ENCODE measurements at places on chromosomes 11 and 22. TPM values are rescaled to one million over a fixed set of nuclear protein-coding genes. Genes with fewer than 3 reads are reported as not detected.
A peak's percentile ranks its signal among the peaks of the same experiment; 100 is the strongest.

DNA sequence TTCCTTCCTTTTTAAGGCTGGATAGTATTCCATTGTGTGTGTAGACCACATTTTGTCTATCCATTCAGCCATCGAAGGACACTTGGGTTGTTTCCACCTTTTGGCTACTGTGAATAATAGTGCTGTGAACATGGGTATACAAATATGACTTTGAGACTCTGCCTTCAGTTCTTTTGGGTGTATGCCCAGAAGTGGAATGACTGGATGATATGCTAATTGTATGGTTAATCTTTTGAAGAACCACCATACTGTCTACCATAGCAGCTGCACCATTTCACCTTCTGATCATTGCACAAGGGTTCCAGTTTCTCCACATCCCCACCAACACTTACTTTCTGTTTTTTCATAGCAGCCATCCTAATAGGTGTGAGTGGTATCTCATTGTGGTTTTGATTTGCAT is 30.3 kb downstream of the SGSM1 start:
- H3K4me1 ChIP-seq: peaks cover 58% of the 10 kb centered on the region
- H3K4me3 ChIP-seq: no peak overlapping the region
- H3K36me3 ChIP-seq: peaks cover 32% of the 10 kb centered on the region
- H3K27me3 ChIP-seq: peaks cover 3% of the 10 kb centered on the region
- H3K27ac ChIP-seq: no peak overlapping the region
- no peak for DNase-seq

GRCh38 chr11:131980888-131981668 is 610.7 kb downstream of the NTM start:
- H3K4me3 ChIP-seq: no peak overlapping the region
- no peaks in the 10 kb centered on the region for H3K4me1 ChIP-seq
- H3K36me3 ChIP-seq: no peaks in the 10 kb centered on the region
- no peak overlapping the region for H3K27ac ChIP-seq
- H3K27me3 ChIP-seq: peaks cover 2% of the 10 kb centered on the region

C22orf23 gene
- polyA plus RNA-seq: not detected

LRRC4C gene
- polyA plus RNA-seq: not detected

DCHS1 gene
- not detected for polyA plus RNA-seq

- DNase-seq: no peak
- H3K4me1 ChIP-seq: peaks cover 88% of the 10 kb centered on the region
- H3K27ac ChIP-seq: peak overlapping the region; percentile 87
- no peaks in the 10 kb centered on the region for H3K36me3 ChIP-seq
- peaks cover 13% of the 10 kb centered on the region for H3K27me3 ChIP-seq
These were observed 2.2 kb downstream of the STIM1 start for GRCh38 chr11:3857628-3858027.

MMP8 gene
- polyA plus RNA-seq: not detected

DNA sequence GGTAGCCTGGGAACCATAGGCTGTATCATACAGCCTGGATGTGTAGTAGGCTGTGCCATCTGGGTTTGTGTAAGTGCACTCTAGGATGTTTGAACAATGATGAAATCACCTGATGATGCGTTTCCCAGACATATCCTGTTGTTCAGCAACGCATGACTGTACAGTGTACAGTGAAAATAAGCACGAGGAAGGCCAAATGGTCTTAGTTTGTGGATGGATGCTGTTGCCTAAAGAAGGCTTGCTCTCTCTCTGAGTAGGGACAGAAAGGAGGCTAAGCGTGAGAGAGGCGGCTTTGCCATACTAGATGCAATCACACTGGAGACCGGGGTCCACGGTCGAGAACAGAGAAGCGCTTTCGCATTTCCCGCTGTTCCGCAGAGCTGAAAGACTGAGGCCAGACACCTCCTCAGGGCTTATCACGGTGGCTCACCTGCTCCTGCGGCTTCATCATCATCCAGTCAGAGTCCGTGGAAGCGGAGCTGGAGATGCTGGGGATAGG is 27.6 kb upstream of the APLP2 start:
- DNase-seq: no peak
- H3K4me1 ChIP-seq: peaks cover 12% of the 10 kb centered on the region
- H3K4me3 ChIP-seq: no peak overlapping the region
- H3K36me3 ChIP-seq: no peaks in the 10 kb centered on the region
- H3K27ac ChIP-seq: no peak overlapping the region

DNA sequence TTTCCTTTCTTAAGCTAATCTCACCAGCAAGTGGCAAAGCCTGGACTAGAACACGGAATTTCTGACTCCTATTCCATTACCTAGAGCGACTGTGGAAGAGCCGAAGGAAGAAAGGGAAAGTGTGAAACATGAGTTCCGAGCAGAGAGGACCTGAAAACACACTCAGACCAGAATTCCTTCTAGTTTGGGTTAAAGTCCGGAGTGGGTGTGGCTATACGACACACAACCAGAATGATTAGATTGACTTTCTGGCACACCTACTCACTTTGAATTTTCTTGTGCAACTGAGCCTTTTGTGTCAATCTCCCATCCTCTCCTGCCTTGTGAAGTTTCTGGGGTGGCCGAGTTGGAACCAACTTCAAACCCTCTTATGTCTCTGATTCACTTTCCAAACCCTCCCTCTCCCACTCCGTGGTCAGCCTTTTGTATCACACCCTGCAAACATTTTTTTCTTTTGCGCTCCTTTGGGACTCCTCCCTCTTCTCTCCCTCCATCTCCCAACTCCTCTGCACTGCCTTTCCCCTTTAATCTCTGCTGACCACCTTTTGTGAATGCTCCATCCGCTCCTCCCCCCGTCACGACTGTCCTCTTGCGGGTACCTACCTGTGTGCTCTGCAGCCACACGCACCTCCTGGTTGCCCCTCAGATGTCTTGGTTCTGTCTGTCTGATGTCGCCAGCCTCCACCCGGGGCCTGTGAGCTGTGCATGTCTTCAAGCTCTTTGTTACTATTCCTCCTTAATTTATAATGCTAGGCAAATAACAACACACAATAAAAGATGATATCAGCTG is 86.3 kb upstream of the BLID start:
- no peaks in the 10 kb centered on the region for H3K36me3 ChIP-seq
- no peak for DNase-seq
- H3K27me3 ChIP-seq: peaks cover 15% of the 10 kb centered on the region
- H3K4me1 ChIP-seq: no peaks in the 10 kb centered on the region
- no peak overlapping the region for H3K27ac ChIP-seq
- no peak overlapping the region for H3K4me3 ChIP-seq

OR51V1 gene
- not detected for polyA plus RNA-seq

- H3K27ac ChIP-seq: no peak overlapping the region
- DNase-seq: no peak
- H3K36me3 ChIP-seq: peaks cover 5% of the 10 kb centered on the region
- H3K4me3 ChIP-seq: no peak overlapping the region
These were observed 85.5 kb upstream of the B3GAT1 start for GRCh38 chr11:134497586-134497985.

DNA sequence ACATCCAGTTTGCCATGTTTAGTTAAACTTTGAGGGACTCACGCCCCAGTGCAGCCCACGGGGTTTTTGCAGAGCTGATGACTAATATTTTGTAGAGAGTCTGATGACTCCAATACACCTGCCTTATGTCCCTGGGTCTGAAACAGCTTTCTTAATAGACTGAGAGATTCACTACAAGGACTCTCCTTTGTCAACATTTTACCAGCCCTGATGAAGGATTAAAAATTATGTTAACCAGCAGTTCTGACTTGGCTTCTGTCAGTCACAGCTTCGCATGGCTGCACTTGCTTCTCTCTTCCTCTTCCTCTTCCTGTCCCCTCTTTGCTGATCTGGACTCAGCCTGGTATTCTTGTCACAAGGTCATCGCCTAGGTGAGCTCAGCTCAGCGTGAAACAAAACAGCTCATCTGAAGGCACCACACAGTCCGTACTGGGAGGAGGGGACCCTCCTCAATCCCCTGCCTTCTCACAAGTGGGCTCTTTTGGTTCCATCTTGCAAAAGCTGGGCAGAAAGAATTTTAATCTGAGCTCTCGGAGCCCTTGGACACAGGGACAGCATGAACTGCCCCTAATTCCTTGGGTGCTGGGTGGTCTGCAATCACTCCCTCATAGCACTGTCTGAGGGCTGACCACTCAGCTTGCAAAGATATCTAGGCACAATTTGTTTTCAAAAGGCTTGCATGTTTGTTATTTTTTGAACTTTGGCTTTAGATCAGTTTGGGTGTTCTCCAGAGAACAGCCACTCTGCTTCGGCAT is 38.1 kb upstream of the POU2AF1 start:
- peaks cover 3% of the 10 kb centered on the region for H3K27me3 ChIP-seq
- peaks cover 22% of the 10 kb centered on the region for H3K4me1 ChIP-seq
- H3K4me3 ChIP-seq: peak overlapping the region; percentile 31
- peak overlapping the region; percentile 85 for H3K27ac ChIP-seq

GRCh38 chr11:107293677-107294344 is 163.8 kb downstream of the CWF19L2 start:
- H3K36me3 ChIP-seq: peaks cover 35% of the 10 kb centered on the region
- DNase-seq: no peak
- H3K4me1 ChIP-seq: no peaks in the 10 kb centered on the region
- H3K27me3 ChIP-seq: no peaks in the 10 kb centered on the region

- H3K4me3 ChIP-seq: peak overlapping the region; percentile 98
- peaks cover 2% of the 10 kb centered on the region for H3K27me3 ChIP-seq
- H3K36me3 ChIP-seq: no peaks in the 10 kb centered on the region
- H3K4me1 ChIP-seq: peaks cover 43% of the 10 kb centered on the region
These were observed 689 bp downstream of the PDHX start for GRCh38 chr11:34916843-34917770.

GRCh38 chr11:103988595-103988969 is 47.9 kb upstream of the DDI1 start:
- peaks cover 2% of the 10 kb centered on the region for H3K27me3 ChIP-seq
- no peak overlapping the region for H3K27ac ChIP-seq
- H3K36me3 ChIP-seq: peaks cover 11% of the 10 kb centered on the region
- H3K4me3 ChIP-seq: no peak overlapping the region
- no peak for DNase-seq

GRCh38 chr22:35752006-35752862 is 34.6 kb downstream of the APOL5 start:
- no peaks in the 10 kb centered on the region for H3K4me1 ChIP-seq
- DNase-seq: no peak
- H3K27ac ChIP-seq: no peak overlapping the region
- H3K4me3 ChIP-seq: no peak overlapping the region
- no peaks in the 10 kb centered on the region for H3K36me3 ChIP-seq

- peaks cover 43% of the 10 kb centered on the region for H3K4me1 ChIP-seq
- H3K36me3 ChIP-seq: no peaks in the 10 kb centered on the region
- H3K27ac ChIP-seq: peak overlapping the region; percentile 94
- H3K4me3 ChIP-seq: peak overlapping the region; percentile 97
- peak; percentile 56 for DNase-seq
These were observed 31.6 kb upstream of the JAM3 start for GRCh38 chr11:134037046-134037908.

- peak overlapping the region; percentile 82 for H3K4me3 ChIP-seq
- H3K27me3 ChIP-seq: peaks cover 20% of the 10 kb centered on the region
- H3K27ac ChIP-seq: no peak overlapping the region
- no peaks in the 10 kb centered on the region for H3K36me3 ChIP-seq
- peaks cover 14% of the 10 kb centered on the region for H3K4me1 ChIP-seq
These were observed 952 bp downstream of the YAP1 start for GRCh38 chr11:102111011-102111786.

DNA sequence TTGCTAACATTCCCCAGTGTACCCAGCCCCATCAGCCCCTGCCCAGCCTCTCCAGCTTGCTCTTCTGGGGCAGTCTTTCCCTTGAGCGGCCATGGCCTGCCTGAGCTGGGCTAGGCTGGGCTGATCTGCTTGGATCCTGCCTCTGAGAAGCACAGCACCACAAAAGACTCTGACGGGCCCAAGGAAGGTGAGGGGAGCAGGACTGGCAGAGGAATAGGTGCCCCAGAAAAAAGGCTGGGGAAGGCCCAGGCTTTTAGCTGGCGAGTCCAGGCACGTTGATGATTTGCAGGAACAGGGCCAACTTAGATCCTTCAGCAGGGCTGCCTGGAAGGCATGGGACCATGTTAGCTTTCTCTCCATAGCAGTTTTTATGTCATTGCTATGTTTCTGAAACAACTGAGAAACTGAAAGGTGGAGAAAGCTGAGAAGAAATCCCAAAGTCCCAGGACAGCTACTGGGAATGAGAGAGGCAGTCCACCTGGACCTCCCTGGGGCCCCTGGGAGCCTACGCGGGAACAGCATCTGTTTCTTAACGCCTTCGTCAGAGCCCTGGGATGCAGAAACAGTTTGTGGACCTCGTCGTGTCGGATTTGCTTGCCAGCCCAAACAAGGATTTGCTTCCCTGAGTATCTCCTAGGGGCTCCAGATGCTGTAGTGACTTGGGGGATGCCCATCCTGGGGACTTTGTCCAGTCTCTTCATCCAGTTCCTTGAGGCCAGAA is 24.4 kb upstream of the FXYD6 start:
- H3K4me3 ChIP-seq: no peak overlapping the region
- no peak for DNase-seq
- no peak overlapping the region for H3K27ac ChIP-seq
- no peaks in the 10 kb centered on the region for H3K27me3 ChIP-seq
- H3K36me3 ChIP-seq: no peaks in the 10 kb centered on the region

DNA sequence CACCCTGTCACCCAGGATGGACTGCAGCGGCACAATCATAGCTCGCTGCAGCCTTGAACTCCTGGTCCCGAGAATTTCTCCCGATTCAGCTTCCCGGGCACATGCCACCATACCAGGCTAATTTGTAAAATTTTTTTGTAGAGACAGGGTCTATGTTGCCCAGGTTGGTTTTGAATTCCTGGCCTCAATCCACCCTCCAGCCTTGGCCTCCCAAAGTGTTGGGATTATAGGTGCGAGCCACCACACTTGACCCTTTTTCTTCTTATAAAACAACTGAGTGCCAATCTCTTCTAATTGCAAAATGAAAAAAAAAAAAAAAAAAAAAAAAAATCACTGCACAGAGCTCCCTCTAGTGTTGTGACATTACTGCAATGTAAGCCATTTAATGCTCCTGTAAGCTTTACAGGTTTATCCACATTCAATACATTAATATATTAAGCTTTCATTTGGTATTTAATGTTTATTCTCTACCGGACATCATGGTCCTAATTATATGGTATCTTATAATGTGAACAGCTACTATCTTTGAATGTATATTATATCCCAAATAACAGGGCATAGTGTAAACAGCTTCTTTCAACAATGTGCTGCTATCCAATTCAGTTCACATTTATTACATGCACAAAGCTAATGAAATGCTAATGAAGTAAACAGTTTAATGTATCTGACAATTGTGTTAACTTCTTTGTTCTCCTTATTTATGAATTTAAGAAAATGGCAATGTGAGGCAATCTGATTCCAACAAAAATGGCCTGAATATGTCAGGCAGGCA is 44.6 kb downstream of the COPB1 start:
- peaks cover 26% of the 10 kb centered on the region for H3K4me1 ChIP-seq
- no peaks in the 10 kb centered on the region for H3K27me3 ChIP-seq
- DNase-seq: no peak
- no peak overlapping the region for H3K4me3 ChIP-seq
- no peak overlapping the region for H3K27ac ChIP-seq

GRCh38 chr11:20595101-20595500 is 4.3 kb upstream of the SLC6A5 start:
- H3K4me1 ChIP-seq: no peaks in the 10 kb centered on the region
- peaks cover 35% of the 10 kb centered on the region for H3K27me3 ChIP-seq
- no peak overlapping the region for H3K27ac ChIP-seq
- no peak overlapping the region for H3K4me3 ChIP-seq
